ENCODE measurements at places on chromosomes 3 and 15. TPM values are rescaled to one million over a fixed set of nuclear protein-coding genes. Genes with fewer than 3 reads are reported as not detected.

CCRL2 gene
- not detected for total RNA-seq

STARD5 gene
- total RNA-seq = 4.1 TPM

TRH gene
- not detected for total RNA-seq

ITIH1 gene
- not detected for total RNA-seq

BNC1 gene
- total RNA-seq = 74.7 TPM

UBA7 gene
- total RNA-seq = 3.2 TPM

MASP1 gene
- total RNA-seq = not detected

IGSF10 gene
- total RNA-seq = 0.07 TPM

C2CD4B gene
- total RNA-seq = not detected

RGMA gene
- total RNA-seq = 6.6 TPM

SGO1 gene
- total RNA-seq = 4.8 TPM

LAMB2 gene
- total RNA-seq = 112 TPM

INKA1 gene
- 21.7 TPM for total RNA-seq
